SK-MEL-5 (cell line): ENCODE measurements at places on chromosomes 12 and 14.

DNA sequence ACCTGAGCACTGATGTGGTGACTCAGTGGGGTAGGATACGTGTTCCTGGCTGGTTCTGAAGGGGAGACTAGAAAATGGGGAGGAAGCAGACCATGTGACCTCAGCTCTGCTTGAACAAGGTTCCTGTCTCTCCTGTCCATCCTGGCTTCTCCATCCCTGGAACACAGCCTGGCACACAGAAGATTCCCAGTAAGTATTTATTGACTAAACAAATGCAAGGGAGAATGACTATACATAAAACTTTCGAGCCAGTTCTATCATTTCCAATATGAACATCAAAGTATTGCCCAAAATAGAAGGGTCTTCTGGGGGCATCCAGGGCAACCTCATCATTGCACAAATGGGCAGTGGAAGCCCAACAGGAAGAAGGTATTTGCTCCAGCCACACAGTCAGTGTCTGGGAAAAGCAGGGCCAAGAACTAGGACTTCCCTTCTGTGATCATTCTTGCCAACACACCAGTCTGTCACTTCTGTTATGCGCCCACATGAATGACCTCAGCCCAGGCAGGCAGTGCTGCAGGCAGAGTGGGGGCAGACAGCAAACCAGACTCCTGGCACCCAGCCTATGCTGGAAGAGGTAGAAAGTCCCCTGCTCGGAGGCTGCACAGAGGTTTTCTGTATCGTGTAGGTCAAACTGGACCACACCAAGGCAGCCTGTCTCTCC is 5.6 kb upstream of the SERPINA9 start:
- DNase-seq = no peak

GRCh38 chr12:24947541-24948419 is 1.1 kb downstream of the BCAT1 start:
- DNase-seq = no peak

DNA sequence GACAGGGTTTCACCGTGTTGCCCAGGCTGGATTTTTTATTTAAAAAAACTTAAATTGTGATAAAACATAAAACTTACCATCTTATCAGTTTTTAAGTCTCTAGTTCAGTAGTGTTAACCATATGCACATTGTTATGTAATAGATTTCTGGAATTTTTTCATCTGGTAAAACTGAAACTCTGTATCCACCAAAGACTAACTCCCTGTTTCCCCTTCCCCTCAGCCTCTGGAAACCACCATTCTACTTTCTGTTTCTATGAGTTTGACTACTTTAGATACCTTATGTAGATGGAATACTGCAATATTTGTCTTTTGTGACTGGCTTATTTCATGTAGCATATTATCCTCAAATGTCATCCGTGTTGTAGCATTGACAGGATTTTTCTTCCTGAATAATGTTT is 12.8 kb upstream of the PLEKHG3 start:
- DNase-seq = no peak

- DNase-seq = peak; percentile 47
Observed at GRCh38 chr12:99334285-99335056, 313.1 kb upstream of the GARIN6 start.

DNA sequence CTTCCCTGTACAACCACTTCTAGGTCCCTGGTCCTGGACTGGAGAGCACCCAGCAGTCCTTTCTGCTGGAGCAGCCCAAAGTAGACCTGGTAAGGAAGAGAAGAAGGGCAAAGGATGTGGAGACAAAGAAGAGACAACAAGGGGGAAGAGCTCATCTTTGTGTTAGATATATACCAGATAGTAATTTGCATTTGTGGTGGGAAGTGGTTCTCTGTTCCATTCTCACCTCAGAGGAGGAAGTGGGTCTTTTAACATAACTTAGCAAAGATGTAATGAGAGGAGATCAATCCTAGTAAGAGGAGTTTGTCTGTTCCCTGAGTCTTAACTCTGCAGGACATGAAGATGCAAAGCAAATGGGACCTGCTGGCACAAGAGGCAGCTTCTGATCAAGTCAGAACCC is 8.0 kb downstream of the CCDC198 start:
- DNase-seq = no peak

DNA sequence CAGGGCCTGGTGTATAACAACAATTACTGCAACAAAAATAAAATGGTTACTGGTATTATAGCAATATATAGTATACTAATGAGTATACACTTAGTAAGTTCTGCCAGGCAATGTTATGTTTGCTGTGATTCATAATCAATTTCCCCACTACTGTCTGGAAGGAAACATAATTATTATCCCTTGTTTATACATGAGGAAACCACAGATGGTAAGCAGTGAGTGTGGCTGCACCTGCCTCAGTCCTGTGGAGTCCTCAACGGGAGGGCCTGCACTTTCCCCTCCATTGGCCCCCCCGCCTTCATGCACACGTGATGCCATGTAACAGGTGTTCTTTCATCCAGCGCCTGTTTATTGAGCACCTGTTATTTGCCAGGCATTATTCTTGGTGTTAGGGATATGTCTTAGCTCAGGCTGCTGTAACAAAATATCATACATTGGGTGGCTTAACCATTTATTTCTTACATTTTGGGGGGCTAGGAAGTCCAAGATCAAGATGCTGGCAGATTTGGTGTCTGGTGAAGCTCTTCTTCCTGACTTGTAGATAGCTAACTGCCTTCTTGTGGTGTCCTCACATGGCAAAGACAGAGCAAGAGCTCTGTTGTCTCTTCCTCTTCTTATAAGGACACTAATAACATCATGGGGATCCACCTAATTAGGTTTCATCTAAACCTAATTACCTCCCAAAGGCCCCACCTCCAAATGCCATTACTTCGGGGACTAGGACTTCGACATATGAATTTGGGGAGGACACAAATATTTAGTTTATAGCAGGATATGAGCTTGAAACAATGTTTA is 59.5 kb upstream of the CHGA start:
- no peak for DNase-seq

- DNase-seq = no peak
Observed at GRCh38 chr12:7120166-7120565, 8.5 kb downstream of the RBP5 start.

GRCh38 chr12:15393995-15394394 is 71.7 kb downstream of the PTPRO start:
- DNase-seq = no peak

DNA sequence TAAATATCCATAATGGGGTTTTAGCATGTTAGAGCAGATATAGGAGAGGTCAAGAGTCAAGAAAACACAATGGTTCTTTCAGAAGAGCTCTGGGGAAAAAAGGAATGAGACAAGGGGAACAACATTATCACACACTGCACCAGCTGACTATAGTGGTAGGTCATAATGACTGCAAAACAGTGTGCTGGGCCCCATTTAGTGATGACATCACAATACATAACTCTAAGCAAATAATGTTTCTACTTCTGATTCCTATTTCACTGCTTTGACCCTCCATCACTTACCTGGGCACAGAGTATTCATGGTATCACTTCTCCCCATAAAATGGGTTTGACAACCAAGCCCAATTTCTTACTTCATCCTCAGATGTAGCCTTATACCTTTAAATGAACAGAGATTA is 62.1 kb downstream of the GARIN6 start:
- DNase-seq = no peak

DNA sequence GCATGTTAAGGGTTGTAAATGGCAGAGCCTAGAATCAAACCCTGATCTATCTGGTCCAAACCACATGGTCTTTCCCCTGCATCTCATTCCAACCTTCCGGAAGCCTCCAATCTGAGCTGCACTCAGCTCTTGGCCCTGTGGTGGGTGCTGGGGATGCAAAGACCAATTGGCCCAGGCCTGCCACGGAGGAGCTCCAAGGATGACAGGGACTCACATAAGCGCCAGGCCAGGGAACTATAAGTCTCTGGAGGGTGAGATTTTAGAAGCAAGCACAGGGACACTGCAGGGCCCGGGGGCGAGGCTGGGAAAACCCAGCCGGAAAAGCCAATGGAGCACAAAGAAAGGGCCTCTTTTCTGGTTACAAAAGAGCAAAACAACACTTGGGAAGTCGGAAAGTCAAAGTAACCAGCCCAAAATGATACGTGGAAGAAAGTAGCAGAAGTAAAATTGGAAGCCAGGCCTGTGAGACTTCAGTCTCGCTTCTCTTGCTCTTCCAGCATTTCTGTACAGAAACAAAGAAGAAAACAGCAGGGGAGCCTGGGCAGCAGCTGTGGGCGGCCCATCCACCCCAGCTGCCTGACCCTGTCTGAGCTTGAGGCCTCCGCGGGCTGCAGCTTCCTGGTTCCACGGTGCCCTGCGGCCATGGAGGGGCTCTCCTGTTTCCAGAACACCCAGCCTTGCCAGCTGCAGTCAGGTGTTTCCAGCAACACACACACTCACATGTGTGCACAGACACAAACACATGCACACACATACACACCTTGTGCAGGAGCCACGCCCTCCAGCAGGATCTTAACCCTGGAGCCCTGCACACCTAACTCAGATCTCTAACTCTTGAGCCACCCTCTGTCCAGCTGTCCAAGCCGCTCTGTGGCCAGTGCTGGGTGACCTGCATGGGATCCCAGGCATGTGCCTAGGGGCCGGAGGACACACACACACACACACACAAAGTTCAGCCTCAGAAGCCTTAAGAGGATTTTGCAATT is 178.2 kb downstream of the BCL11B start:
- no peak for DNase-seq

DNA sequence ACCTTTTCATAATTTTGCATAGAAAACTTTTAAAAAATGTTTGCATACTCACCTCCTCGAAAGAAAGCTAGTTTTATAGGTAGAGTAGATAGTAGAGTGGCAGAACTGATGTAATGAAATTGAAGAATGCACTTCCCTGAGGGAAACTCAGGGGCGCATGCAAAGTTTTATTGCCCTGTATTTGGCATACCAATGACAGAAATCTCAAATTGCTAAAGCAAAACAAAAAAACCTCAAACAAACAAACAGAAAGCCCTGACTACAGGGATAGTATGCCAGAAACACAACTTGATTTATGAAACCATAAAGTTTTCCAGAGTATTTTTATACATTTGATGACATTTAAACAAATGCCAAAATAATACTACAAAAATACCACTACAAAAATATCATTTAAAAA is 1.8 kb downstream of the RASSF9 start:
- no peak for DNase-seq

DNA sequence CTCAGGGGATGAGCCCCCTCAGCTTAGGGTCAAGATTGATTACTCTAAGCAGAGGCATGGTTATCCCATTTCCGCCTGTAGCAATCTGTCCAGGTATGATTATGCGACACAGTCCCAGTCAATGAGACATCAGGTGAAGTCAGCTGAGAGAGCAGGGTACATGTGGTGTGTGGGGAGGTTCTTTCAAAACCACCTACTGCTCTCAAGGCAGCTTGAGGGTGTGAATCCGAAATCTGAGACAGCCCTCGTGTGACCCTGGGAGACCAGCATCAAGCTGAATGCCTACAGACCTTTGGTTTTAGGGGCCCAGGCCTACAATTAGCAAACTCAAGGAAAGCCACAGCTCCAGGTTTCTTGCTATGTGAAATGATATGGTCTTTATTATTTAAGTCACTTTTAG is 275.7 kb downstream of the ITPR2 start:
- no peak for DNase-seq

- DNase-seq = peak; percentile 42
Observed at GRCh38 chr14:49464885-49465284, 121.3 kb downstream of the RPS29 start.

DNA sequence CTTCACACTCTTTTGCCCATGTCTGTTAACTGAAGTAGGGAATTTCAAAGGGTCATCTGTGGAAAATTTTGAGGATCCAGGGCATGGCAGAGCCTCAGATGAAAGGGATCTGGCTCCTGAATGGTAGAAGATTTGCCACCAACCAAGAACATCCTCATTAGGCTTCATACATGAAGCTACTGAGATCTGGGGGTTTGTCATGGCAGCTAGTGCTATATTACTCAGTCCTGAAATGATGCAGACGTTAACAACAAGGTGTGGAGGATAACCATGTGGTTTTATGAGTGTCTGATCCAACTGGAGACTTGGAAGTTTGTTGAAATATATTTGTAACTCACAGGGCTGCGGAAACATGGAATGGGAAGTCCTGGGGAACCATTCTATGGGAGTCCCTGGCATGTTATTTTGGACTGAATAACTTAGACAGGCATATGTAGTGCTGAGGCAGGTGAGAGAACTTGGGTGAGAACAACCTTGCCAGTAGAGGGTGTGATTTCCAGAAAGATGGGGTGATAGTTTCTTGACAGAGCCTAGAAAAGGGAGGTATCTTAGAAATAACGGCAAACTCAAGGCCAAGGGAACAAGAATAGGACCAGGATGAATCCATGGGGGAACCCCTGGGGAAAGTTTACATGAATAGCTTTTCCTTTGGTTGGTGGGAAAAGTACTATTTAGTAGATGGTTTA is 42.0 kb upstream of the C12orf75 start:
- no peak for DNase-seq

DNA sequence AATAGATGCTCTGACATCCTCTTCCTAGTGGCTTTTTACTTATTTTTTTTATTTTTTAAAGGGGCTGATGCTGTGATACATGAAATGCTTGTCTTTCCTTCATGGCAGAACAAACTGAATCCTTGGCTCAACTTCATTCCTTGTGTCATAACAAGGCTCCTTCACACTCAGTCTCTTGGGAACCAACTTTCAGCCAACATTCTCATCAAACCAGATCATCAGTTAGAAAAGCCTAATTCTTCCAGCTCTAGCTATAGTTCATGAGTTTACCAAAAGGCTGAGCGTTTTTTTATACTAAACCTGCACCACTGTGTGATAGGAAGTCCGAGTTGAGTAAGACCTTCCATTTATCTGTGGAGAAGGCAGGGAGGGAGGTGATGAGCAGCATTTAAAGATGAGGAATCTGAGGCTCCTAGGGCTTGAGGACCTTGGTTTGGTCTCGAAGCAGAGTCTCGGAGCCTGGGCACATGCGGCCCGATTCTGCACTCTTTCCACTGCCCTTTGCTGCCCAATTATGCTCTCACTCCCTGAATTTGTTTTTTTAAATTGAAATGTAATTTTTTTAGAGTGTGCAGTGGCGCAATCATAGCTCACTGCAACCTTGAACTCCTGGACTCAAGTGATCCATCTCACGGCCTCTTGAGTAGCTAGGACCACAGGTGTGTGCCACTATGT is 8.2 kb downstream of the GPRC5D start:
- no peak for DNase-seq

GRCh38 chr12:112907415-112908157 is 824 bp downstream of the OAS1 start:
- no peak for DNase-seq
